ENCODE measurements at places on chromosomes 12 and 14.

- no peak for DNase-seq
Measured at GRCh38 chr14:100448376-100448775, 125.2 kb downstream of the SLC25A47 start.

- DNase-seq: no peak
Measured at GRCh38 chr12:93184672-93185368, 192.9 kb upstream of the NUDT4 start.

DNA sequence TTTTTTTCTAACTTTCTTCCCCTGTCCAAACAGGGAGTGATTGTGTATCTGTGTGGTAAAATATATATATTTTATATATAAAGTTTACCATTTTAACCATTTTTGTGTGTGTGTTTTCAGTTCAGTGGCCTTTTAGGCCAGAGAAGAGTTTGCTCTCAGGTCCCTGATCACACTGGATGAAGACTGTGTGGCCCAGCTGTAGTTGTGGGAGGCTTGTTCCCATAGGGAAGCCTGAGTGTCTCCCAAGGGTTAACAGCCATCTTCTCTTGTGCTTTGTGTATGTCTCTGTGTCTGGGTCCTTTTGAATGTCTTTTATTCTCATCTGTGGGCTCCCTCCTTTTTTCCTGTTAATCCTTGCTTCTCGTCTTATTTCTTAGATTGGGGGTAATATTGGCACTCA, 23.4 kb downstream of the CGRRF1 start:
- DNase-seq: no peak

GRCh38 chr12:43436597-43436996, 115.4 kb downstream of the ADAMTS20 start:
- DNase-seq: no peak

GRCh38 chr14:101758913-101759593, 2.5 kb upstream of the PPP2R5C start:
- no peak for DNase-seq

- no peak for DNase-seq
Measured at GRCh38 chr14:33432407-33433023, 493.8 kb downstream of the NPAS3 start.

DNA sequence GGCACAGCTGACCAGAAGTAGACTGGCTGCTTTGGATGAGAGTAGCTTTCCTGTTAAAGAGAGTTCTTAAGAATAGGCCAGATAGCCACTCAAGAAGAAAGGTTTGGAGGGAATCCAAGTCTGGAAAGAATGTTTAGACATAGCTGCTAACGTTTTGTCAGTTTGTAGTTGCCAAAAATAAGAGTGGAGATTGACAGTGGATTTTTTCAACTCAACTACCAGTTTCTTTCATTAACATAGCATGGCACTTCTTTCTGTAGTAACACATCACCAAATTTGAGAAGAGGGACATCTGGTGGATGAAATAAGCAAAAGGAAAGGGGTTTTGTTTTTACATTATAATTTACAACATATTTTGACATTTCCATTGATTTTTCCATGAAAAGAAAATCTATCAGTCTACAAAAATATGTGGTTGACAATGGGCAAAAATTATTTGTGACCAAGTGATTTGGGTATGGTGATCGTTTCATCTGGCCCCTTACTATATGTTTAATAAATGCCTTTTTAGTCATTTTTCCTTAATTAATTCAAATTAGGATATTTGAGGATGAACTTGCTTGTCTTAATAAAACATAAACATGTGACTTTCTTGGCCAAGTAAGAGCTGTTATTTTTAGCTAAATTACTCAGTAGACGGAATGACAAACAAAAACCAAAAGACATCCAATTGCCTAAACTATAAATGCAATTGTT, 71.1 kb downstream of the PTPRR start:
- DNase-seq: no peak

DNA sequence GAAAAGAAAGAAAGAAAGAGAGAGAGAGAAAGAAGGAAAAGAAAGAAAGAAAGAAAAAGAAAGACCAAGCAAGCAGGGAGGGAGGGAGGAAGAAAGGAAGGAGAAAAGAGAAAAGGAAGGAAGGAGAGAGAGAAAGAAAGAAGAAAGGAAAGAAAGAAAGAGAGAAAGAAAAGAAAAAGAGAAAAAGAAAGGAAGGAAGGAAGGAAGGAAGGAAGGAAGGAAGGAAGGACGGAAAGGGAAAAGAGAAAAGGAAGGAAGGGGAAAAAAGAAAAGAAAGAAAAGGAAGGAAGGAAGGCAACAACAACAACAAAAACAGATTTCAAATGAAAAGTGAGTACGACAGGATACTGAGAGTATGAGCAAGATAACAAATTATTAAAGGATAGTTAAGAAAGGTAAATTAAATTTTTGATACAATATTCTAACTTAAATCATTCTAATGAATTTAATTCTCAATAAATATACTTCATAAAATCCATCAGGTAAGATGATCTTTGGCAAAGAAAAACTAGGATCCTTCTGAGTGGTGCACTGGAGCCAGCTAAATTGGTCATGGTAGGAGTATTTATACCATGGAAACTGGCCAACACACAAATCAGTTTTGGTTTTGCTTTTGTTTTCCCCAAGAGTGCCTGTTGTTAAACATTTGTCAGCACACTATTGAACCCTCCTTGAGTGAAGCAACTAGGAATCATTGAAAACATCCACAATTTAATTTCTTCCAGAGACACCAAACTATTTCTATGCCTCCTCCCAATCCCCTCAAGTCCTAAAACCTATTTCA, 56.1 kb upstream of the DYRK2 start:
- no peak for DNase-seq

GRCh38 chr12:31386364-31386777, 60.4 kb upstream of the SINHCAF start:
- no peak for DNase-seq

Measured in stimulated activated CD4-positive, alpha-beta T cell treated with anti-CD3 and anti-CD28 coated beads, Interleukin-12 subunit alpha, Interleukin-12 subunit beta, amount 100 ng/mL, for 4 hours (primary cell).